Stimulated activated CD4-positive, alpha-beta T cell treated with anti-CD3 and anti-CD28 coated beads, Interleukin-1b, Interleukin-23, amount 100 ng/mL, for 24 hours (primary cell): ENCODE measurements at places on chromosomes 4 and X.

- DNase-seq, result no peak
These were observed 22.6 kb upstream of the PHF8 start for GRCh38 chrX:54066841-54067240.

DNA sequence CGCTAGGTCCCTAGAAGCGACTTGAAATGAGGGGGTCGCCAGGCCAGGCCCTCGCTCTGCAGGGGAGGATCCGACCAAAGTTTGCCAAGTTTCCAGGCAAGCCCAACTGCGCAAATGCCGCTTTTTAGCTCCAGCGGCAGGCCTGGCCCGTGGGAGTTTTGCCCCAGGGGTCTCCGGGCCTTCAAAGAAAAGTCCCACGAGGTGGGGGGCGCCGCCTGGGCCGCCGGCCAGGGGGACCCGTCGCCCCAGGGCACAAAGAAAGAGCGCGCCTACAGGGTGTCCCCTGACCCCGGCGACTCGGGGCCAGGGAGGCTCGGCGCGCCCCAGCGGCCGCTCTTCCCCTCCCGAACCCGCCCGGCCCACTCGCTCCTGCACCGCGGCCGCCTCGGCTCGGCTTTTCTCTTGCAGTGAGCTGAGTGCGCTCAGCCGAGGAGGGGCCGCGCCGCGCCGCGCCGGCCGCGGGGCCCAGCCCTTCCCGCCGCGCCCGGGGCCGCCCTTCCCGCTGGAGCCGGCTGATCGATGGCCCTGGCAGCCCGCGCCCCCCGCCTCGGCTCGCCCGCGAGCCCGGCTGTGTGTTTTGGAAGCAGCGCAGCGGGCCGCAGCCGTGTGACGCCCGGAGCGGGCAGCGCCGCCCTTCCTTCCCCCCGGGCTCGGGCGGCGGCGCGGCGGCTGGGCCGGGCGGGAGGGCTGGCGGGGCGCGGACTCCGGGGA, 754 bp upstream of the KLF3 start:
- DNase-seq, result peak; percentile 31

- DNase-seq, result no peak
These were observed 23.3 kb downstream of the ARHGAP24 start for GRCh38 chr4:85498068-85498733.

DNA sequence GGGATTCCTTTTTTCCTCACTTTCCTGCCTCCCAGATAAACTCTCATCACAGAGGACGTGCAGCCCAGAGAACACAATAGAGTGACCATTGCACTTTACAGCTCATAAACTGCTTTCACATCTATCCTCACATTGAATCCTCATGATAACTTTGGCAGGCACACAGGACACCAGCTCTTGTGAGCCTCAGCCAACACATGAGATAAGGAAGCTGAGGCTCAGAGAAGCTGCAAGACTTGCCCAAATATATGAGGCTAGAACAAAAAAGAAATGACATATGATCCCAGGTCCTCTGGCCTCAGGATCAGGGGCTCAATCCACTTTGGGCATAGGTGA, 85.0 kb upstream of the CPEB2 start:
- DNase-seq, result no peak

- no peak for DNase-seq
These were observed 3.9 kb upstream of the GLRB start for GRCh38 chr4:157072002-157072401.

- no peak for DNase-seq
These were observed 208.1 kb upstream of the EOLA2 start for GRCh38 chrX:150146271-150146896.

DNA sequence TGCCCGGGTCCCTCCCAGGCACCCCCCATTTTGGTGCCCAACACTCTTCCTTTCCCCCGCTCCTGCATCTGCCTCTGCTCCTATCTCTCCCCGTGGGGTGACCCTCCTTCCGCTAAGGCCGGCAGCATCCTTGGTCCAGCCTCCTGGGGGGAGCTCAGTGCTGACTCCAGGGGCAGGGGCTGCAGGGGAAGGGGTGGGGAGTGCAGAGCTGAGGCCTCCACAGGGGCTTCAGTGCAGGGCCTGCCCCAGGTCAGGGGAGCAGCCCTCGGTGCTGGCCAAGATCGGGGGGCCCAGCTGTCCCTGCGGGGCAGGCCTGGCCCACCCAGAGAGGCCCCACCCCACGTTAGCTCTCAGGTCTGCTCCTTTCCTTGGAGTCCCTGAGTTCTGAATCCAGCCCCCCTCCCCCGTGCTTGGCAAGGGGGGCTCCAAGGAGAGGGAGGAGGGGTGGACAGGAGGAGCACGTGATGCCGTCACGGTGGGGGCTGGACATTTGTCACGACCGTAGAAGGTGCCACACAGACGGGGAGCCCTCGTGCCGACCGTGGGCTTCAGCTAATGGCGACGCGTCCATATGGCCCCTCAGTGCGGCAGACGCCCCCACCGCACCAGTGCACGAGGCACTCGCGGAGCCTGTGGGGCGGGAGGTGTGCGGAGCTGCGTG, 63.5 kb upstream of the ADRA2C start:
- DNase-seq, result no peak

- no peak for DNase-seq
These were observed 1008.7 kb downstream of the GLUD2 start for GRCh38 chrX:122055979-122056715.

GRCh38 chr4:178066338-178066941, 624.2 kb upstream of the AGA start:
- DNase-seq, result no peak

DNA sequence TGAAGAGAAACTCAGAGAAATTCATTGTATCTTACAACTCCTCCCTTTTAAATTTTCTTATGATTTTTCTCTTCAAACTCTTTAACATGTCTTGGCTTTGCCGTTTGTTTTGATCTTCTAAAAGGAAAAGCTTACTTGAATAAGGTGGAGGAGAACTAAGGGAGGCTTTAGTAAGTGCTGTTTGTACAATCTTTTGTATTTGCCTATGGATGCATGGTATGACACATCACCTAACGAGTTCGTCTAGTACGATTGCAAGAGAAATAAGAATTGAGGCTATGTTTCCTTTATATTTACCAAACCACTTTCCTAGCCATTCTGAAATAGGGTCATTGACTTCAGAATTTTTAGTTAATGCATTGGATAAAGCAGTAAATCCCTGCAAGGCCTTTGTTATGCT, 8.4 kb upstream of the BST1 start:
- no peak for DNase-seq

- no peak for DNase-seq
These were observed 40.4 kb downstream of the MAGEB17 start for GRCh38 chrX:16207634-16208033.

GRCh38 chrX:141133272-141133671, 43.7 kb downstream of the LDOC1 start:
- no peak for DNase-seq

DNA sequence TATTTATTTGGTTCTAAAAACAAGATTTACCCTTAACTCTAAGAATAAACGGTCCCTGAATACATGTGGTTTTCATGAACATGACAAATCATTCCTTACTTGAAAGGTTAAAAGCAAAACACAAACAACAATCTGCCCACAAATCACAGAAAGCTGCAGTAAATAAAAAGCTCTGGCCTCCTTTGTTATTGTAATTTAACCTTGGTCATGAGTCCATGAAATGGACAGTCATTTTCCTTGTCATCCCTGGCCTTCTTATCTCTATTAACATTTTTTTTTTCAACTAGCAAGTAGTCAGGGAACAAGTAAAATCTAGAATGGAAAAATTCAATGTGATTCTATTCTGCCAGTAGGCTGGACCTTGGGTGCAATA, 92.7 kb downstream of the SCD5 start:
- no peak for DNase-seq

DNA sequence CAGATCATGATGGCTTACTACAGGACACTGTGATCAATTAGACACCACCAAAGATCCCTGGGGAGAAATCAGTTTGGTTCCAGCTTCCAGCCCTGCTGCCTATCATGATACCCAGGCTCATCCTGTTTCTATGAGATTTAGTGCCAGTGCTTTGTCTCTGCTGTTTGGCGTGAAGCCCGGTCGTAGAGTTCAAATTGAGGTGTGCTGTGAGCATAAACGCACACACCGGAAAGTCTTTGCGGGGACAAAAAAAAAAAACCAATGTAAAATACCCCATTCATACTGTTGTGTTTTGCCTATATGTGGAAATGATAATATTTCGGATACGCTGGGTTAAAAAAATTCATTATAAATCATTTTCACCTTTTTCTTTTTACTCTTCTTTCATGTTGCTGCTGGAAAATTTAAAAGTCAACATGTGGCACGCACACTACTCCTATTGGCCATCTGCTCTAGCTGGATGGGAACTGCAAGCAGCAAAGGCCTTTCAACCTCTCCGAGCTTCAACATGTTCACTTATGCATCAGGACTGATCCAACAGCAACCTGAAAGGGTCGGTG, 607 bp upstream of the DKC1 start:
- no peak for DNase-seq

- DNase-seq, result no peak
These were observed 1.2 kb downstream of the AKAP17A start for GRCh38 chrX:1592470-1593142.

- no peak for DNase-seq
These were observed 72.4 kb downstream of the IL21 start for GRCh38 chr4:122548452-122548851.

DNA sequence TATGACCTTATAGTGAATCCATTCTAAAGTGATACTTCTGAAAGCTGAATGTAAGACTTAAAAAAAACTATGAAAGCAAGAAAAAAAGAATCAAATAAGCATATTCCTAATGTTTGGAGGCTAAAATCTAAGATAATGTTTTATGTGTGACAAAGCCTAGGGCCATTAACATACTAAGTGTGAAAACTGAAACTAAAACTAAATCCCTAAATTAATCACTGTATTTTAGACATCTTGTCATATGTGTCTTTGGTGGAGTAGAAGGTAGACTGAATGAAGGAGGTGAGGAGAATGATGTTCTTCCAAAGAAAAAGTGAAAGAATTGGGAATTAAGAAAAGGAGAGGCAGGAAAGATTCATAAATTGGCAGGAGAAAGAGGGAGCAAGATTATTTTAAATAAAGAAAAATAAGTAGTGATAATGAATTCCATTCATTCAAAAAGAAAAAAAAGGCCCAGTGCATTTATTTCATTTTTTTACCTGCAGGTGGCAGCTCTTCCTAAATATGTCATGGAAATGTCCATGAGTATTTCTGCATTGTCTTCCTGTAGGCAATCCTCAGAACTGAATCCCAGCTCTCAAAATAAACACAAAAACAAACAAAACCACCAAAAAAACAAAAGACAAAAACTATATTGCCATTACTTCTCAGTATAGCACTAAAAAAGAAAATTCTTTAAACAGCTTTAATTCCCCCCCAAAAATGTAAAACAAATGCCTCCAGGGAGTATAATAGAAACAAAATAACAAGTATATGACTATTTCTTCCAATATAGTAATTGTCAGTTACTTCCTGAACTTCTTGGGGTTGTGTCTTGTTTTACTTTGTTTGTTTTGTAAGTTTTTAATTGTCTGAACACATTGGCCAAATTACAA, 17.0 kb upstream of the AP1AR start:
- no peak for DNase-seq

DNA sequence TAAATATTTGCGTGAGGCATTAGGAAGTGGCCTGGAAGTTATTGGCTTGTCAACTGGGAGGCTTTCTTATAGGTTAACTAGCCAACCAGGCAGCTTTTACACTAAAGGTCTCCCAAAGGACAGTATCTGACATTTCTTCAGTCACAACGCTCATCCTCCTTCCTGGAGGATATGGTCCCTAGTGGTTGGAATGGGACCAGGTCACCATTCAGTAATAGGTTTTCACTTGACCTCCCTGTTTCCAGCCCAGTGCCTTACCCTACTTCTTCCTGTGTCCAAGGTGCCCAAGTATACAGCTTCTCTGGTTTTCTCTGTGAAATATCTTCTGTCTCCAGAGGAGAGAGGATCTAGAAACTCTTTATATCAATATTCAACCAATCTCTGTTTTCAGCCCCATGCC, 38.5 kb downstream of the RPS6KA3 start:
- no peak for DNase-seq

GRCh38 chr4:150117629-150118028, 39.4 kb downstream of the DCLK2 start:
- DNase-seq, result no peak

DNA sequence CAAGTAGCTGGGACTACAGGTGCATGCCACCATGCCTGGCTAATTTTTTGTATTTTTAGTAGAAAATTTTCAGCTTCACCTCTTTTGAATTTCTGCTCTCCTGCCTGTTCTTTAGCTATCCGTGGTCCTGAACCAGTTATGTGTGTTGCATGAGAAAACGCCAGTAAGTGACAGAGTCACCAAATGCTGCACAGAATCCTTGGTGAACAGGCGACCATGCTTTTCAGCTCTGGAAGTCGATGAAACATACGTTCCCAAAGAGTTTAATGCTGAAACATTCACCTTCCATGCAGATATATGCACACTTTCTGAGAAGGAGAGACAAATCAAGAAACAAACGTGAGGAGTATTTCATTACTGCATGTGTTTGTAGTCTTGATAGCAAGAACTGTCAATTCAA, 13.9 kb downstream of the ALB start:
- DNase-seq, result no peak

GRCh38 chrX:40155589-40156469, 58.1 kb upstream of the BCOR start:
- no peak for DNase-seq

GRCh38 chrX:87578978-87579377, 61.4 kb downstream of the KLHL4 start:
- DNase-seq, result no peak

DNA sequence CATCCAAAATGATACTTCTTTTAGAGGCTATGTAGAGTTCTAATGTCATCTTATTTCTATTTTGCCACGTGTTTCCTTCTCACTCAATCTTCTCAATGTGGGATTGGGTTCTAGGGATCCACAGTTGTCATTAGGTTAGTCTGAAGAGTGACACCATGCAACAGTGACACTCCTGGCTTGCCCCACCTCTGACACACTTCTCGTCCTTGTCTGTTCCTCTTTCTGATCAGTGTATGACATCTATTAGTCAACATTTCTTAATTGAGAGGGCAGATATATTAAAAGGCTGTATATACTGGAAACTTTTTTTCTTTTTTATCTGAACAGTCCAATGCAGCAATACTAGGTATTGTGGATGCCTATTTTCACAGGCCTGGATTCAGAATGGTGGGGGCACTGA, 67.6 kb upstream of the GYPA start:
- DNase-seq, result no peak

GRCh38 chr4:143482840-143483239, 30.7 kb upstream of the SMARCA5 start:
- no peak for DNase-seq

GRCh38 chr4:183303301-183303700, 16.8 kb downstream of the CLDN22 start:
- no peak for DNase-seq

GRCh38 chr4:138961129-138961528, 54.5 kb upstream of the NOCT start:
- DNase-seq, result no peak

GRCh38 chr4:177964693-177965168, 522.5 kb upstream of the AGA start:
- DNase-seq, result no peak

DNA sequence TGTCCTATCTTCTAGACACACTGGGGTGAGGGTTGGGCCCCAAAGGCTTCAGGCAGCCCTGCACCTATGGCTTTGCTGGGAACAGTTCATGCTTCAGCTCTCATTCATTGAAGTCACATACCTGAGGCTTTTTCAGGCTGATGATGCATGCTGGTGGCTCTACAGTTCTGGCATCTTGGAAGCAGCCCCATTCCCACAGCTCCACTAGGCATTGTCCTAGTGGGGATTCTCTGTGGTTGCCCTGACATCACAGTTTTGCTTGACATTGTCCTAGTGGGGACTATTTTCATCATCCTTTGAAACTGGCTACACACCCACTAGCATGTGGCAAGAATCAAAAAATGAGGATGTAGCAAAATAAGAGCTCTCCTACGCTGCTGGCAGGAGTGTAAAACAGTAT, 37.7 kb upstream of the C4orf17 start:
- no peak for DNase-seq

- DNase-seq, result no peak
These were observed 1.2 kb downstream of the ARHGAP6 start for GRCh38 chrX:11664211-11665167.
